MCF 10A (cell line): ENCODE measurements at places on chromosomes 12 and 14. TPM values are rescaled to one million over a fixed set of nuclear protein-coding genes. Genes with fewer than 3 reads are reported as not detected.

- no peak for DNase-seq
Observed at GRCh38 chr12:121531356-121531750, 49.5 kb downstream of the KDM2B start.

- peak; percentile 47 for DNase-seq
Observed at GRCh38 chr12:108884116-108885012, 4.5 kb downstream of the DAO start.

DNA sequence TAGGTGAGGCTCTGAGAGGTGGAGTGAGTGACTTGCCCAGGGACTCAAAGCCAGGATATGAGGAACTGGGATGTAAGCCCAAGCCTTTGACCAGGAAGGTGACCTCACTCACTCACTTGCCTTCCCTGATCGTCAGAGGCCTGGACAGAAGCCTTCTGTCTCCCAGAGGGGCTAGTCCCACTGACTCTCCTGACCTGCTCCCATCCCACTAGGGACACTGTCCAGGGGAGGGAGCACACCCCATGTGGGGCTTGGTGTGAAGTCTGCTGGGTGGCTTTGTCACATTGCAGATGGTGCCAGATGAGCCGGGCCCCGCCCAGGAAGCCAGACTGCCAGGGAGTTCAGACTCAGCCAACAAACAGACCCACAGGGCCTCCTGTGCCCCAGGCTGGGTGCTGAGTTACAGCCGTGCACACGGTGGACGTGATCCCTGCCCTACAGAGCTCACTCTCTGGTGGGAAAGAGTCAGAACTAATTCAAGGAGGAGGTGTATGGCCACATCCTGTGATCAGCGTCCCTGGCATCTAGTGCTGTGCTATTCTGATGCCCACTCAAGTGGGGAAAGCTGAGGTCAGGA lies 28.3 kb downstream of the MMAB start:
- peak; percentile 33 for DNase-seq

DNA sequence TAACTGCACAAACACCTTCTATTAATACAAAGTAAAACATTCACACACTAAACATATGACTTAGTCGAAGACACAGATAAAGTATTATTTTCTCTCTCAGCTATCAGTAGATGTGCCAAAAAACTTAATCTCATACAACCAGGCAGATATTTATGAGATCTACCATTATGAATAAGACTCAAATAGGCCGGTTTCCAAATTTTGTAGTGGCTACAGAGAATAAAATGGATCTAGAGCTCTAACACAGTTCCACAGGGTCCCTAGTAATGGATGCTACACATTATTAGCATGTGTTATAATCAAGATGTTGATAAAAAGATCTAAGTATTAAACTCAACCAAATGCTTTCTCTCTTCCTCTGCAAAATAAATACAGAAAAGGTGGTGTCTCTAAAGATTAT lies 10.4 kb downstream of the SAV1 start:
- no peak for DNase-seq

DNA sequence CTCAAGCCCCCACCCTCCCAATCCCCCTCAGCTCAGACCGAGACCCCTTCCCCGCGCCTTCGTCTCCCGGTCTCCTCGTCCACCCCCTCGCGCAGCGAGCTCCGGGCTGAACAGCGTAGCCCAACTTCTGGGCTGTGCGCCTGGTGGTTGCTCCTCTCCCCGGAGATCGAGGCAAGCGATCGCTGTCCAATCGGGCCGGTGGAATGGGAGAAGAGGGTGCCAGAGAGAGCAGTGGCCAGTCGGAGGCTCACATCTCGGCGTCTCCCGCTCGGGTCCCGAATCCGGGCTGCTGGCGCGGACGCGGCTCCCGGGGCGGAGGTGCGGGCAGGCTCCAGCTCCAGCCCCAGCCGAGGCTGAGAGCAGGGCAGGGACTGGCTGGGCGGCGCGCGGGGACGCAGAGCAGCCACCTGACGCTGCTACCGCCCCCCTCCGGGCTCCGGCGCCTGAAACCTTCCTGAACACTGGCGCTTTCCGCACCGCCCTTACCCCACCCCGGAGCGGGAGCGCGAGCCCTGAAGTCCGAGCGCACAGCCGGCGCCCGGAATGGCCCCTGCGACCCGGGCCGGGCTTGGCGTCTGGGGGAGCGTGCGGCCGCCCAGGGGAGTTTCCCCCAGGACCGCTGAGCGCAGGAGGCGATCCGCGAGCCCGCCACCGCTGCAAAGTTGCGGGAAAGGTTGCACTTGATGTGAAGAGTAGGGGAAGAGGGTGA lies 508 bp upstream of the KCNH5 start:
- no peak for DNase-seq

- DNase-seq = no peak
Observed at GRCh38 chr14:71956920-71957563, 24.8 kb downstream of the RGS6 start.

GRCh38 chr12:47218191-47218654 lies 138.5 kb upstream of the AMIGO2 start:
- DNase-seq = no peak

DNA sequence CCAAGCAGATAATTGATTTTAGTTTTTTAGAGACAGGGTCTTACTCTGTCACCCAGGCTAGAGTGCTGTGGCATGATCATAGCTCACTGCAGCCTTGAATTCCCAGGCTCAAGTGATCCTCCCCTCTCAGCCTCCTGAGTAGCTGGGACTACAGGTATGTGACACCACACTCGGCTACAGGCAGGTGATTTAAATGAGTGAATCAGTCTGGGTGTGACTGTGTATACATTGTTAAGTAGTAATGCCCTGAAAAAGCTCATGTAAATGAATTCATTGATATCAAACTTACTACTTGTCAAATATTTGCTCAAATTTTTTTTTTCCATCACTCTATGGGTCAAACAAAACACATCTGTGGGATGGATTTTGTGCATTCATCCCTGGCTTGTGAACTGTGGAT lies 6.3 kb upstream of the USP44 start:
- DNase-seq = no peak

- DNase-seq = no peak
Observed at GRCh38 chr14:96986256-96987085, 189.3 kb downstream of the VRK1 start.

The CBX5 gene
- 109 and 112 TPM in 2 replicates for total RNA-seq
